ENCODE measurements at places on chromosomes 12 and 14.

DNA sequence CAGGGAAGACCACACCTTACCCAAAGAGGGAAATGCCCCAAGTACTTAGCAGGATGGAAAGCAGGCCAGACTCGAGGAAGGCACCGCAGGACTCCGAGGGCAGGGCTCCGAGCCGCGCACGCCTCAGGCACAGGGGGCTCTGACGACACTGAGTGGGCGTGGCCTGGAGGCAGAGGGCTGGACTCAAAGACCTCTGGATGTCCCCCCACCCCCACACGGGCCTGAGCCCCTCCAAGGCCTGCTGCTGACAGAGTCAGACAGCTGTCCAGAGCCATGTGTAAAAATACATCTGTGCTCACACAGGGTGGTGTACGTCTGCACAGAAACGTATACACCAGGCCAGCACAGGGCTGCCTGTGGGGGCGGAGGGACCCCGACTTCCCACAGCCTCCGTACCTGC is 1.4 kb downstream of the AKT1 start:
- DNase-seq, result peak; percentile 72

DNA sequence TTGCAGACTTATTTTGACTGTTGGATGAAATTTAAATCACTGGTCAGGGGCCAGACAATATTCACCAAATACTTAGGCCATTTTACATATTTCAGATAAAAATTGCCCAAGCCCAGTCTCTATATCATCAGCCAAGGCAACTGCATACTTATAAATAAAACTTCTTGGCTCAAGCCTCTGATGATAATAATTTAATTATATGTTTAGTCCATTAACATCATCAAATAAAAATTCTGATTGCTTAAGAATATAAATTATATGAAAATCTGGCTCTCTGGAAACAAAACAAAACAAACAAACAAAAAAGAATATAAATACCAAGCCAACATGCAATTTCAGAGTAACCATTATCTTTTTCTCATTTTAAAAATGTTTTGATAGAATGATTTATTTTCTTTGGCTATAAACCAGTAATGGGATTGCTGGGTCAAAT is 165.2 kb downstream of the BTG1 start:
- no peak for DNase-seq

DNA sequence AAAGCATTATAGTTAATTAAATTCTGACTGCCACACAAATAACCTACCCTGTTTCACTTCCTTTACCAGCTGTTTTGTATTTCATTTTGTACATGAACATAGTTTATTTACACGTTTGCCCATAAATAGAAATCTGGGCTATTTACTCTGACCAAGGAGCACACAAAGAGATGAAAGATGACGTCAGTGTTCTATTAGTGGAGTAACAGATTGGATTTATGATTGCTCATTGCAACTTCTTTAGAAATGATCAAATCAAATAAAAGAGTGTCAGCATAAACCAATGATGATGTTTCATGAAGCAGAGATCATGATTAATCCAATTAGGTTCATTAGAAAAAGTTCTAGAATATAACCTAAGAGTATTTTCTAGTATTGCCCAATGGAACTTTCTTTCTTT is 12.0 kb upstream of the RTL1 start:
- no peak for DNase-seq

DNA sequence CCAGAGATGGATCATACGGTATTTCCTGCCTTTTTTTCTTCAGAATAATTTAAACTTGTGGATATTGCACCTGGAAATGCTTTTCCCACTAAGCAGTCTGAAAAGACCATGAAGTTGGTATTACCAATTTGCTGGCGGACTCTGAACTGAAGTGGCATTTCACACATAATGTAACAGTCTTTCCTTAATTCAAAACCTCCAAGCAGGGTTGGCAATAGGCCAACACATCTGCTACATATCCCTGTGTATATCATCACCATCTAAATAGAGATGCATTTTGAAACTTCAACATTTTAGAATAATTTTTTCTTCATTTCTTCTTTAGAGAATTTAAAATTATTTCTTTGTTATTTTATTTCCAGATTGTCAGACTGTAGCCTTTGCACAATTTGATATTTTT is 100.5 kb downstream of the TSPAN8 start:
- peak; percentile 31 for DNase-seq

DNA sequence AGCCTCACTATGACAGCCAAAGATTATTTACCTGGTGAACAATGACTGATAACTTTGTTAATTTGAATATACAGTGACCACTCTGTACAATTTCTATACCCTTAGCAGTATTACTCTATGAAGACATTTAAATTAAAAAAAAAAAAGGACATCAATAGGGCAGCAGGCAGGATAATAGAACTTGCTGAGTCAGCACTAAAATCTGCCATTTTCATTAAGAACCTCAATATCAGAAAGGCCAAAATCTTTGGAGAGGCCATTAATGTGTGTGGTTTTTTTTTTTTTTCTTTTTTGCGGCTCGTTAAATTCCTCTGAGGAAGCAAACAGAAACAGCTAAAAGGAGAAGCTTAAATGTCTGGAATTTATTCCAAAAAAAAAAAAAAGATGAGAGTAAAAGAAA is 73.7 kb downstream of the FOXN3 start:
- peak; percentile 16 for DNase-seq

DNA sequence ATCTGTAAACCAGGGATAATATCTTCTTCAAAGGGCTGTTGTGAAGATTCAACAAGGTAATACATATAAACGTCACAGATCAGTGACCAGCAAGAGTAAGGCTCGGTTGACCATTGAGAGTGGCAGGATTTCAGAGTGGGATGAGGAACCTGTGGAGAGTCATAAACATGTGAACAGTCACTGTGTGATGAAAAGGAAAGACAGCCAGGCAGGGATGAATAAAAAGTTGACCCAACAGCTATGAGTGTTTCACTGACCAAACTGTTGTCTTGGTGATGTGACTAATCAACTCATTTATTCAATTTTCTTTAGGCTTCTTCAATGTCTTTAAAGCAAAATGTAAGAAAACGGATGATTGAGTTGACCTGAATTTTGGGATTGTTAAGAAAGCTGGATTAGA is 8.6 kb upstream of the FRMD6 start:
- peak; percentile 20 for DNase-seq

DNA sequence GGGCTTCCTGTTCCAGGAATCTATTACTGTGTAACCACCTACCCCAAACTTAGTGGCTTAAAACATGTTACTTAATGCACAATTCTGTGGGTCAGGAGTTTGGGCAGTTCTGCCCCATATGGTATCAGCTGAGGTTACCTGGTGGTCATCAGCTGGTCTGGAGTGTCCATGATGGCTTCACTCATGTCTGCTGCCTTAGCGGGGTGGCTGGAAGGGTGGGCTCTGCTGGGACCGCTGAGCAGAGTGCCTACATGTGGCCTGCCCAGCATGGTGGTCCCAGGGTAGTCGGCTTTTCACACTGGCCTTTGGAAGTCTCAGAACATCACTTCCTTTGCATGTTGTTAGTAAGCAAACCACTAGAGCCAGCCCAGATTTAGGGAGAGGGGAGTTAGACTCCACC is 53.9 kb downstream of the PELI2 start:
- DNase-seq, result no peak

DNA sequence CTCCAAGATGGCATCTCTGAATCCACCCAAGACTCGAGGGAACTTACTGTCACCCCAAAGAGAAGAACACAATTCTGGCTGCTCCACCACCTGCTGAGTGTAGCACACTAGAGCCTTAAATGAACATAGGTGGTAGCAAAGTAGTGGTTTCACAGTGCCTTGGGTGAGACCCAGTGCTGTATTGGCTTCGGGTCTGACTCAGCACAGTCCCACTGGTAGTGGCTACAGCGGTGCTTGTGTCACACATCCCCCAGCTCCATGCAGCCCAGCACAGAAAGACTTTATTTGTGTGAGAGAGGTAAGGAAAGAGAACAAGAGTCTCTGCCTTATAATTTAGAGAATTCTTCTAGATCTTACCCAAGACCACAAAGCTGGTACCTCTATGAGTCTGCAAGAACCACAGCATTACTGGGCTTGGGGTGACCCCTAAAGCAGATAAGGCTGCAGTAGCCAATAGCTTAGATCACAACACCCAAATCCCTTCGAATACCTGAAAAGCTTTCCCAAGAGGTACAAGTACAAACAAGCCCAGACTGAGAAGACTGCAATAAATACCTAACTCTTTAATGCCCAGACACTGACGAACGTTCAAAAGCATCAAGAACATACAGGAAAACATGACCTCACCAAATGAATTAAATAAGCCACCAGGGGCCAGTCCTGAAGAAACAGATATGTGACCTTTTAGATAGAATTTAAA is 83.3 kb upstream of the SLC38A4 start:
- no peak for DNase-seq

GRCh38 chr14:32720927-32721326 is 217.8 kb upstream of the NPAS3 start:
- no peak for DNase-seq

GRCh38 chr12:116539361-116539771 is 19.8 kb upstream of the MAP1LC3B2 start:
- no peak for DNase-seq

- DNase-seq, result no peak
Measured at GRCh38 chr14:91841065-91841464, 26.3 kb downstream of the TC2N start.

- DNase-seq, result no peak
Measured at GRCh38 chr12:109580684-109581333, 7.2 kb downstream of the MVK start.

GRCh38 chr12:127355061-127355841 is 911.7 kb upstream of the TMEM132C start:
- no peak for DNase-seq

GRCh38 chr14:104288272-104288671 is 149.9 kb downstream of the KIF26A start:
- DNase-seq, result no peak

GRCh38 chr12:92547420-92547819 is 155.4 kb upstream of the PLEKHG7 start:
- DNase-seq, result no peak

DNA sequence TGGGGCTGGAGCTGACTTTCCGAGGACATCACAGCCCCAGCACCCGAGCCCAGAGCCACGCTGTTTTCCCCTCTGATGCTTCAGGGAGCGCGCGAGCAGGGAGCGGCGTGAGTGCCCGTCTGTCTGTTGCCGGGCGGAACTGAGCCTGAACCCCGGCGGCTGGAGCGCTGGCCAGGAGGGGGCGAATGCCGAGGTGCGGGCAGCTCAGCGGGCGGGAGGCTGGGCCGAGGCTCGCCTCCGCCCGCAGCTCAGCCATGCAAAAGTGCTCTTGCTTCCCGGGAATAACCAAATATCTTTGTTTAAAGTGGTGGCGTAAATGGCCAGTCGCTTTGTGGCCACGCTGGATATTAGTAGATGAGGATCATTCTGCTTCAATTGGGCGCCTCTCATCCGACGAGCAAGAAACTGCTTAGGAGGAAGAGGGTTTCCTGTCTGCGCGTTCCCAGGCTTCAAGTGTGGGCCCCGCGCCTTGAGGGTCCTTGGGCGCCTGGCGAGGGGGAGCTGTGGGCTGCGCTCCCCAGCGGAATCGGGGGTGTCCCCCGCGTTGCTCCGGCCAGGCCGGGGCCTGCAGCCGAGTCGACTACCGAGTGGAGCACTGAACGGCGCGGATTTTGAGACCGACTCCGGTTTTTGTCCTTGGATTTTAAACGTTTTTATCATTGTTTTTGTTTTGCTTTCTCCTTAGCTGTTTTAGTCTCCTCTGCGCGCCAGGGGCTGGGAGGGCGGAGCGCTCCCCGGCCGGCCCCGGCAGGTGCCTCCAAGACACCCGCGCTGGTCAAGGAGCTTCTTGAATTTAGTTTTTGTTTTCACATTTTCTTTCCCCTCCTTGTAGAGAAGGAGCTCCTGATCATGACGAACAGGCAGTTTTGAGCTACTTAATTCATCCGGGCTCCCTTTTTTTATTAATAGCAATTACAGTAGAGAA is 831 bp upstream of the NKX2-1 start:
- peak; percentile 76 for DNase-seq

GRCh38 chr14:38561657-38562056 is 305.8 kb upstream of the CLEC14A start:
- no peak for DNase-seq

GRCh38 chr12:125330645-125331341 is 265.6 kb downstream of the AACS start:
- DNase-seq, result peak; percentile 80

GRCh38 chr14:67207810-67208209 is 18.6 kb downstream of the GARIN2 start:
- DNase-seq, result no peak

- DNase-seq, result no peak
Measured at GRCh38 chr12:54386403-54387113, 2.0 kb upstream of the ZNF385A start.

DNA sequence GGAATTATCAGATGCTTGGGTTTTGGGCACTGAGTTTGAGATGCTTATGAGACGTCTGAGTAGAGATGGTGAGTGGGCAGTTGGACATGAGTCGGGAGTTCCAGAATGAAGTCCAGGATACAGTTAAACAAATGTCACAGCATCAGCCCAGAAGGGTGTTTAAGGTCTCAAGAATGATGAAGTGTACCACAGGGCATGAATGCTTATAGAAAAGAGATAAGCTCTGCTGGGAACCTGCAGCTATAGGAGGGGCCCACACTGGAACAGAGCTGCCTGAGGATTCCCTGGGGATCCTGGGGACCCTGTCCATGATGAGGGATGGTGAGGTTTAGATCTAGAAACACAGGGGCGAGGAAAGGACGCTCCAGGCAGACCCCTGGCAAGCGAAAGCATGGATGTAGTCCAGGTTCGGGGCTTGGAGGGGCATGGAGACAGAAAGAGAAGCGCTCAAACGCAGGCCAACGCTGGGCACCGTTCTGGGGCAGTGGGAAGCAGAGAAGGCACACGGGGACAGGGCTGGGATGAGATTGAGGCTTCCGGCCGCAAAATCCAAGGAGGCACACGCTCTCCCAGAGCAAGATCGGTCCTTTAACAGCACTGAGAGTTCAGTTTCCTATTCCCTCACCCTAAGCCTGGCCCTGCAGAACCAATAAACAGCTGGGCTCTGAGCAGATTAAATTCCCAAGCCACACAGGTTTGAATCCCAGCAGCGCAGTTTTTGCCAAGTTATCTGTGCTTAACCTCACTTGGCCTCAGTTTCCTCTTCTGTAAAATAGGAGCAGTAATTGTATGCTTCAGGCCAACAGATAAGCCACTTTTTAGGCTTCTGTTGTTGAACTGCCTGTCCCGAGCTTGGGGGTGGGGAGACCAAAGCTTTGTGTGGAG is 52.9 kb downstream of the EID3 start:
- no peak for DNase-seq

DNA sequence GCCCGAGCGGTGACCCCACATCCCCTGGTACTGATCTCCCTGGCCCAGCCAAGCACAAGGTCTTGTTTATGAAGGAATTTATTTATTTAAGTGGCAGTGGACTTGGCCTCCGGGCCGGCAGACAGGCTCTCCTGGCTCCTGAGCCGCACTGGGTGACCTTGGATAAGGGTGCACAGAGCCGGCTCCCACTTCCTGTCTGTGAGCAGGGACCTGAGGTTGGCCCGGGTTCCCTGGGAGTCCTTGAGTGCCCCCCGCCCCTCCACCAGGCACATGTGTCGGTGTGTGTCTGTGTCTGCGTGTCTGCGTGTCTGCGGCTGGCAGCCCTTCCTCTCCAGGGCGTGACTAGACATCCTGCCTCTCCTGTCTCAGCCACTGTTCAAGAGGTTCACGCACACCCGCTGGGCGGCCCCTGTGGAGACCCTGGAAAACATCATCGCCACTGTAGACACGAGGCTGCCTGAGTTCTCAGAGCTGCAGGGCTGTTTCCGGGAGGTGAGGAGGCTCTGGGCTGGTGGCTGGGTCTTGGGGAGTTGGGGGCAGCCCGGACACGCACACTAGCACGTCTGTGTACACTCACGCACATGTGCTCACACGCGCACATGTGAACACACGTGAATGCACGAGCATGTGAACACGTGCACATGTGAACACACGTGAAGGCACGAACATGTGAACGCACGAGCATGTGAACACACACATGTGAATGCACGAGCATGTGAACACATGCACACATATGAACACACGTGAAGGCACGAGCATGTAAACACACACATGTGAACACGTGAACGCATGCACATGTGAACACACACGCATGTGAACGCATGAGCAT is 9.3 kb downstream of the TNFAIP2 start:
- DNase-seq, result peak; percentile 28
